ENCODE measurements at places on chromosomes 16 and 17.

DNA sequence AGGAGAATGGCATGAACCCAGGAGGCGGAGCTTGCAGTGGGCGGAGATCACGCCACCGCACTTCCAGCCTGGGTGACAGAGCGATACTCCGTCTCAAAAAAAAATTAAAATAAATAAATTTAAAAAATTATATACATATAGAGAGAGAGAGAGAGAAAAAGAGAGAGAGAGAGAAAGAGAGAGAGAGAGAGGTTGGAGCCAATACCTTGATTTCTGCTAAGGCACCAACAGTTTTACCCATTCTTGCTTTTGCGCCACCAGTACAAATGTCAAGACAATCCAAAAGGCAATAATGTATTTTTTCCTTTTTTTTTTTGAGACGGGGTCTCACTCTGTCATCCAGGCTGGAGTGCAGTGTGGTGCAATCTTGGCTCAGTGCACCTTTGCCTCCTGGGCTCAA, 17.2 kb downstream of the BRIP1 start:
- DNase-seq, result no peak

DNA sequence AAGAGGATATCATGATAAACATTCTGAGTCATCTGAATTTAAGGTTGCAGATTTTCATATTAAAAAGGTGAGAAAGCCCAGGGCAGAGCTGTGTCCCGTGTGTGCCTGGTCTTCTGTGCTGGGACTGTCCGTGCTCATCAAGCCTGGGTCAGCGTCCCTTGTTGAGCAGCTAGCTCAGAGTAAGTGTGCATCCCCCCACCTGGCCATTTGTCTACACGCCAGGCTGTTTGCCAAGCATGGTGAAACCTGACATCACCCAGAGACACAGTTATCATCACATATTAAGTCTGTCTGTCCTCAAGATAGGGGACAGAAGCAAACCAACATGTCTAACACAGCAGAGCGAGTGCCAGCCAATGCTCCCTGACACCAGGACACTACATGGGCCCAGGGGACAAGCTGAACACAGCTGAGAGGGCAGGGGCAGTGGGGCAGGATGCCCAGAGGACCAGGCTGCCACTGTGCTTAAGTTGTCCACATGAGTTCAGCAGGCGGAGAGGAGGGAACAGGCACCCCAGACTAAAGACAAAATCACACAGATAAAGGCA, 57.9 kb upstream of the CNEP1R1 start:
- DNase-seq, result no peak

DNA sequence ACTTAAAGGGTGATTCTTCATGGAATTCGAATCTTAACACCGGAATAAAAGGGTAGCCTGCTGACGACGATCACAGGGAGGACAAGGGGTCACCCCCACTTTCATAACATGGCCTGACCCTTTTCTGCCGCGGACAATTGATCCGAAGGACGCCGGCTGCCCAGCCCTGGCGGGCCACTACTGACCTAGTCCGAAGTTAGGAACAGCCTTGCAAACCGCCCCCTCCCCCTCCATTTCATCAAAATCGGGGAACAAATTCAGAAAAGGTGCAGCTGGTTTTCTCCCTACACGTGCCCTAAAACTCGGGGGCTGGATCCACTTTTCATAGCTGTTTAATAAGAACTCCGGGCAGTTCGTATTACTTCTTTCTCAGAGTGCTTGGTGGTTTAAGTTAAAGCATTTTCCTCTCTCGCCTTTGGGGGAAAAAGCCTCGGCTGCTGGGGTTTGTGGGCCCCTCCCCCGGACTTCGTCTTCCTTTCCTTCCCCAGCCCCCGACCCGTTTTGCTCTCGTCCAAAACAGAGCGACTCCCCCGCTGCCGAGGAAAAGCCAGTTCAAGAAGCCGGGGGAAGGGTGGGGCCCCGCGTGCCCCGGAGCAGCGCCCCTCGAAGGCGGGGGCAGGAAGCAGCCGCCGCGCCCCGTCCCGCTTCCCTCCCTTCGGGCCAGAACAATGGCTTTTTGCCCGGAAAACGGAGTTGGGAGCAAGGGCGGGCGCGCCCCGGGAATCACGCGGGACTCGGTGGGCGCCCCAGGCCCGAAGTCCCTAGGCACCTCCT, 641 bp upstream of the CBX2 start:
- DNase-seq, result no peak

DNA sequence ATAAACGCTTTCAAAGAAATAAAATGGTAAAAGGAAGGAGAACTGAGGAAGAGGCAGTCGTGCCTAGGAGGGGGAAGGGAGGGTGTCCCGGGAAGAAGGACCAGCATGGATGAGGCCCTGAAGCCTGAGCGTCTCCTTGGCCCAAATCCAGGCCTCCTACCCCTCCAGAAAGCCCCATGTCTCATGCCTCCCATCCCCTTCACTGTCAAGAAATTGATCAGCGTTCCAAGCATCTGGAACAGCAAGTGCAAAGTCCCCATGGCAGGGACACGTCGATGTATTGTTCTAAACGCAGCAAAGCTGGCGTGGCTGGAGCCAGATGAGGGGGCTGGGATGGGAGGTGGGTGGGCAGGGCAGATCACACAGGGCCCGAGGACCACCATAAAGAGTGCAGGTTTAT, 22.6 kb downstream of the SEC14L5 start:
- no peak for DNase-seq

GRCh38 chr16:57530104-57530521, 6.3 kb downstream of the CCDC102A start:
- DNase-seq, result no peak

GRCh38 chr17:66464921-66465320, 162.5 kb downstream of the PRKCA start:
- DNase-seq, result no peak

DNA sequence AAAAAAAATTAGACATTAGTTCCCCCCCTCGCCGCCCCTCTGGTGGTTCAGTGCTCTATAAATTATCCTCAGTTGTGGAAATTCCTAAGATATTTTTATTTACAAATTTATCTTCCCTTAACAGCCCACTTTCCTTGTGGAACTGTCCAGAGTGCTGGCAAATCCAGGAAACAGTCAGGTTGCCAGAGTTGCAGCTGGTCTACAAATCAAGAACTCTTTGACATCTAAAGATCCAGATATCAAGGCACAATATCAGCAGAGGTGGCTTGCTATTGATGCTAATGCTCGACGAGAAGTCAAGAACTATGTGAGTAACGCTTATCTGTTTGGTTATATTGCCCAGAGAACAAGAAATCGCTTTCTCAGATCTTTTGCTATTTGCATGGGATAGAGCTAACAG, 2.9 kb downstream of the KPNB1 start:
- DNase-seq, result no peak

DNA sequence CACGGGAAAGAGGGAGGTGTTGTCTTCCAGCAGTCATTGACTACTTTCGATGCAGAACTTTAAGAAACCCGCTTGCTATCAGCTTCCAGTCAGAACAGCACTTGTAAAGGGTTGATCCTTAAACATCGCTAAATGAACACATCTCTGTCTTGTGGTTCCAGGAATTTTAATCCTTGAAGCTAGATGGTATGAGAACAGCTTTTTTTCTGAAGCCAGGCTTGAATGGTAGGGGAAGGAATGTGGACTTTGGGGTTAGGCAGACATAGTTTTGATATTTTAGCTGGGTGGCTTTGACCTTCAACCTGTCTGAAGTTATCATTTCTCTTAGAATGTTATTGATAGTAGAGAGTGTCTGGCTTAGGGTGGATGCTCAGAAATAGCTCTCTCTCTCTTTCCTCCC, 81.1 kb downstream of the RGS9 start:
- no peak for DNase-seq

DNA sequence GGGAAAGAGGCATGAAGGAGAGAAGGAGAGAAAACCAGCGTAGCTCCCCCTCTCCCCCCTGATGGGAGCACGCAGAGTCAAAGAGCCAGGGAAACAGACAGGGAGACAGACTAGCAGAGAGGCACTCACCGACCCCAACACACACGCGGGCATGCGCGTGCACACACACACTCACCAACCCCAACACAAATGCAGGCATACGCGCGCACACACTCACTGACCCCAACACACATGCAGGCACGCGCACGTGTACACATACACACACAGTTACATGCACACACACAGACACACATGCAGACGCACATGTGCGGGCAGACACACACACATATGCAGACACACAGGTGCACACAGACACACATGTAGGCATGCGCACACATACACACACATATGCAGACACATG, 4.6 kb downstream of the CACNB1 start:
- no peak for DNase-seq

DNA sequence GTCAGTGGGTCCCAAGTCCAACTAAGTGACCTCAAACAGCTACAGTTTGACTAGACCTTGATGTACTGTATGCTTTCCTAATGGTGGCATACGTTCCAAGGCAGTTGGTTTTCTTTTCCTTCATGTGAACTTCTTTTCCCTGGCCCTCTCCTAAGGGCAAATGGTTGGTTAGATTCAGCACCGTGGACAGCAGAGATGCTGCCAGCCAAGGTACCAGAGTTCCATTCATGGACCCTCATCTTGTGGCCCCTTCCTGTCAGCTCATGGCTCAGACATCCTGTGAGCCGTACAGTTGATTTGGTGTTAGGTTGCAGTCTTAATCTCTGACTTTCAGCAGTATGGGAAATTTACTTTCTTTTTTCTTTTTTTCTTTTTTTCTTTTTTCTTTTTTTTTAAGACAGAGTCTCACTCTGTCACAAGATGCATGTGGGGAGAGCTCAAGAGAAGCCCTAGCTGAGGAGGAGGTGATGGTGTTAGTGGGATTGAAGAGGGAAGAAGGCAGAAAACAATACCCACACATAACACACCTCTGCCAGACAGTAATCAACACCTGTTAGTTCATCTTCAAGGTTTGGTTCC, 122.4 kb downstream of the USP31 start:
- DNase-seq, result no peak

GRCh38 chr16:81491541-81492188, 47.1 kb downstream of the CMIP start:
- DNase-seq, result no peak

DNA sequence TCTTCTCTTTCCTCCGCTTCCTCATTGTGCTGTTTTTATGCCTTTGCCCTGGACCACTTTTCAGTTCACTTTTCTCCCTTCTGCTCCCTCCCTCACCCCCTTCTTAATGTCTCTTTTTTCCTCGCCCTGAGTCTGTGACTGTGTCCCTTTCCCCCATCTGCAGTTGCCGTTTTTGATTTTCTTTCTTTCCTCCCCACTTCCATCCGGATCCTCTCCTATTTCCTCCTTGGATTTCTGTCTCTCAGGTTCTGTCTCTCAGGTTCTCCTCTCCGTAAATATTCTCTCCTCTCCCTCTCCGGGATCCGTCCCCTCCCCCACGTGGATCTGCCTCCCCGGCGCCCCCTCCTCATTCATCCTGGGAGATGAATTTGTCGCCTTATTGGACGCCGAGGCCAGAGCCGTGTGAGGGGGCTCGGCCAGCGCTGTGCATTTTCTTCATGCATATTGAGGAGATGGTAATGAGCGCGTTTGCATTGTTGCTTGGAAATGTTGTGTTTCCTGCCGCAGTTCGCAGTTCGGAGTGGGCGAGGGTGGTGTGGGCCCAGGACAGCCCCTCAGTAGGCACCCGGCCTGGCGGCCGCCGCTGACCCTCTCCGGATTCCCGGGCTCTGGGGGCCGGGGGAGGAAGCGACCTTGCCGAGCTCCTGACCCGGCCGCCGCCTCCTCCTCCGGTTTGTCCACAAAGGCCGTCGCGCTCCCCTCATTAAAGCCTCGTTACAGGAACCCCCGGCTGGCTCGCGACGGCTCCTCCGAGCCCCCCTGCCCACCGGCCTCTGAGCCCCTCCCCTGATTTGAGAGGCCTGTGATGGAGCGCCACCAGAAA, 4.5 kb upstream of the IRX3 start:
- no peak for DNase-seq

- no peak for DNase-seq
These were observed 6.7 kb upstream of the CIITA start for GRCh38 chr16:10870137-10870776.

GRCh38 chr17:72432881-72433280, 312.1 kb downstream of the SOX9 start:
- no peak for DNase-seq

DNA sequence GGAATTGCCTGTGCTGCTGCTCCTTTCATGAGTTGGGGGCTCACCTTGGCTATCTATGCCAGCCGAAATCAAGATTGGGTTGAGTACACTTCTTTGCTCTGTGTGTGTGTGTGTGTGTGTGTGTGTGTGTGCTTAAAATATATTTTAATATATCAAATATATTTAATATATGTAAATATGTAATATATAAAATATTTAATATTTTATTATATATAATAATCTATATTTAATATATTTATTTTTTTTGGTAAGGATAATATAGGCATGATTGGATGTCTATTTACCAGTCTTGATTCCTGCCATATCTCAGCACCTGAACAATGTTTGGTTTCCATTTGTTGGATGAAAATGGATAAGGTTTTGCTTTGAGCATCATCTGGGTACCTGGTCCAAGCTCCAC, 399.3 kb downstream of the CA10 start:
- DNase-seq, result no peak

- DNase-seq, result no peak
These were observed 27.5 kb downstream of the TRPV2 start for GRCh38 chr17:16442594-16443510.

- DNase-seq, result no peak
These were observed 1.0 kb upstream of the SDK2 start for GRCh38 chr17:73645050-73645871.

- no peak for DNase-seq
These were observed 3.0 kb downstream of the LGALS9 start for GRCh38 chr17:27634026-27634335.

DNA sequence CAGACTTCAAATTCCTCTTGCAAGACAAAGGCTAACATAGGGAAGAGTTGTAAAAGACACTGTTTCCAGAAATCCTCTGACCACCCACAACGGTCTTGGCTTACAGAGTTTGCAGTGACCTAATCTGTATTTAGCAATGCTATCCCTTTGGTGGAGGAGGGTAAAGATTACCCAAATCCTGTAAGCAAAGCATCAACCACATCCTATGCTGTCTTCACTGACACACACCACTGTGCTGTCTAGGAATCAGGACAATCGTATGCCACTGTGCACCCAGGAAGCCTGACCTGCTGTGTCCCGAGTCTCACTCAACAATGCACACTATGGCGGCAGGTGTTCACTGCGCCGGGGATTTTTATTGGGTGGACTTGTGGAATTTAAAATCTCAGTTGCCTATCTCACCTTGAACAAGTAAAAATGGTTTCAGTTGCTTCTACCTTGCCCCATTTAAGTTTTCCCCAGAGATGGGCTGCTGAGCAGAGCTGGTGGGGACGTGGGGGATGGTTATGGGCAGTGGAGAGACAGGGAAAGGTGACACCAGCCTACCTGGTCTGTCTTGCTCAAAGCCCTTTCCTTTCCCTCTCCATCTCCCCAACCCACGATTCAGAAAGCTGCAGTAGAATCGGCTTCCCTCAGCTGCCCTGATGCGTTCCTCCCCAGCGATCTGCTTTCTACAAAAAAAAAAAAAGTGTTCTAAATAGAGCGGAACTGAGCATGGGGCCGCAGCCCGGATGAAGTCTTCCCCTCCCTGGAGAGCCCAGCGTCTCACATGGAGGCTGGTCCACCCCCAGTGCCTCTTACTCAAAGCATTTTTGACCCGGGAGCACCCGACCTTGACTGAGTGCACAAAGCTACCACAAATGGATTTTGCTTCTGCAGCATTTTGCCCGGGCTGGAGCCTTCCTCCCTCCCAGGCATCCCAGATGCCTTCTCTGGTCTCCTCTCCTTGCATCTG, 271.5 kb downstream of the SOX9 start:
- DNase-seq, result peak; percentile 82

- DNase-seq, result no peak
These were observed 2.3 kb downstream of the SALL1 start for GRCh38 chr16:51148678-51149228.

Measured in epithelial cell of proximal tubule (primary cell).